ENCODE measurements at places on chromosomes 12 and 14.
A peak's percentile ranks its signal among the peaks of the same experiment; 100 is the strongest.

DNA sequence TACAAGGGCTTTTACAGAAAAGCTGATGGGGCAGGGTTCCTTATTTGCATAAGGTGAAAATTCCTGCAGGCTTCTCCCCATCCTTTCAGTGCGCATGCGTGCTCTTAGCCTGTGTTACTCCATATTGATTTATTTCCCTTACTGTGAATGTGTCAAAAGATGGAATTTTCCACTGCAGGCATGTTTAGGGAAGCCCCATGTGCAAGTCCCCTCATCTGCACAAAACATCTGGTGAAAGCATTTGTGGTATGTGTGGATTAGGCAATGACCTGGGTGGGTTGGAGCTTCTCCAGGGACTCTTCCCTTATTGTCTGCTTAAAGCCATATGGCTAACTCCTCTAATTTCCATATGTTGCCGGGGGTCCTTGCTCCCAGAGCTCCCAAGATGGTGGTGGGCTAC lies 912.7 kb upstream of the LRFN5 start:
- no peak for DNase-seq

DNA sequence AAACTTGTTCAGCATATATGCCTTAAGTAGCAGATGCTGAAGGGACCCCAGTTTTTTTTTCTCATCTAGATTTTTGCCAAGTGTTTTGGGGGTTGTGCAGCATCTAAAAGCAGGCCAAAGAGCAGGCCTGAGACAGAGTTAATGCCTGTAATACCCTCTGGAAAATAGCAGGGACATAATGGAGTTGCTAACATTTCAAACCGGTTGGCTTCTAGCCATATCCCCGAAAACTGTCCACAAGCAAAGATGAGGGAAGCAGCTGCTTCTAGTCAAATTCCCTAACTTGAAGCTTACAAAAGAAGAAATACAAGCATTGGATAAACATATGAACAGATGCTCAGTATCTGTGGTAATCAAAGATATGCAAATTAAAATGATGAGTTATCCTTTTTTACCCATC lies 52.1 kb upstream of the AEBP2 start:
- no peak for DNase-seq

DNA sequence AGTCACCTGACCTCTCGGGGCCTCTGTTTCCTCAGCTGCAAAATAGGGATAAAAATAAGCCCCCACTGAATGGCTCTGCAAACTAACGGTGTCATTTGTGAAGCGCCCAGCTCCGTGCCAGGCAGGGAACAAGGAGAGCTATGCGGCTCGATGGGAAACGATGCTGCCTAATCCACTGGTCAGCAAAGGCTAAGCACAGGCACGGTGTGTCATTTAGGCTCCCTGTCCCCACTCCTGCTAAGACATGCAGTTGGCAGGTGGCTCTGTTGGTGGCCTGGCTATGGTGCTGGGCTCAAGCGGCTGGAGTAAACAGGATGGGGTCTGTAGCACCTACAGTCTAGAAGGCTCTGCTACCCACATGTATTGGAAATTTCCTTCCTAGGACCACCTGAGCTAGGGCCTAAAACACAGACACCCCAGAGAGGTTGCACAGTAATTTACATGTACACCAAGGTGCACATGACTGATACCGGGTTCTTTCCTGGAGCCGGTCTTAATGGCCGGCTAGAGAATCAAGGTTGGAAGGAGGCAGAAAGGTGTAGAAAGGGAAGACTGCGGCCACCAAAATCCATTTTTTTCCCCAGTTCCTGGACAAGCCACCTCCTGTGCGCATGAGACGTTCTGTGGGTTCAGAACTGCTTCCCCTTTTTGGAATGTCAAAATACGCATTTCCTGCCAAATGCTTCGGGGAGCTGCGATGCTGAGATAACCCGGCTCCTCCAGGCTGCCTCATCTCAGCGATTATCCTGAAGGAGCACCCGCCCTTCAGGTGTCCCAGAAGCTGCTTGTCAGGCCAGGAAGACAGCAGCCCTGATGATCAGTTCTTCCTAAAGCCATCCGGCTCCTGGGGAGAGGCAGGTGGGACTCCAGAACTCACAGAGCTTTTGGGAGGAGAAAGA lies 1.0 kb downstream of the CACNA2D4 start:
- no peak for DNase-seq

- DNase-seq = no peak
These were observed 237.6 kb upstream of the AMIGO2 start for GRCh38 chr12:47317175-47317915.

- DNase-seq = peak; percentile 87
These were observed 180.6 kb downstream of the AKAP6 start for GRCh38 chr14:32509632-32510187.

DNA sequence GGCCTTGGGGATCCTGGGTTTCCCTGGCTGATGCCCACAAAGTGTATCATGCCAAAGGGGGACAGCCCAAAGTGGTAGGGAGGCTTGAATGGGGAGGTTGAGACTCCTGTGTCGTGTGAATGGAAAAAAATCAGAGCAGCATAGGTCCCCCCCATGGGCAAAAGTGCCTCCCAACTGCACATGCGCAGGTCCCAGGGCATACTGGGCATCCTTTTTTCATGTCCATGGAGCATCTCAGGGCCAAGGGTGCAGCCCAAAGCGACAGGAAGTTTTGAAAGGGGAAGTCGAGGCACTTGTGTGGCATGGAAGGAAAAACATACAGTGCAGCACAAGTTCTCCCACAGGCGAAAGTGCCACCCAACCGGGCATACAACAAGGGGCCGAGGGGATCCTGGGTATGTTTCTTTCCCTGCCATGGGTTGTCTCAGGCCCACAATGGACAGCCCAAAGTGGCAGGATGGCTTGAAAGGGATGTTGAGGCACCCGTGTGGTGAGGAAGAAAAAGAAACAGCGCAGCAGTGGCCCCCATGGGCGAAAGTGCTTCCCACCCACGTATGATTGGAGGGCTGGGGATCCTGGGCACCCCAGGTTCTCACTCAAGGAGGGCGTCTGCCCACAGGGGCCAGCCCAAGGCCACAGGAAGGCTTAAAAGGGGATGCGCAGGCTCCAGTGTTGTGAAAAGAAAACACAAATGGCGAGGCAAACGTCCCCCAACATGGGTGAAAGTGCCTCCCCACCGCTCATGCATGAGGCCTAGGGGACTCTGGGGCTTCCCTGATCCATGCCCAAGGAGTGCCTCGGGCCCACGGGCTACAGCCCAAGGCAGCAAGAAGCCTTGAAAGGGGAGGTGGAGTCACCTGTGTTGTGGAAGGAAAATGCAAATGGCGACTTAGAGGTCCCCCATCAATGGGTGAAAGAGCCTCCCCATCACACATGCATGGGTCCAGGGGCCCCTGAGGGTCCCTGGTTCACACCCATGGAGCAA lies 573.7 kb downstream of the ALG10 start:
- no peak for DNase-seq

GRCh38 chr12:4830556-4831210 lies 79.0 kb upstream of the KCNA1 start:
- no peak for DNase-seq

- DNase-seq = no peak
These were observed 132.4 kb upstream of the NEDD1 start for GRCh38 chr12:96774496-96775256.

GRCh38 chr12:93453633-93454032 lies 11.9 kb upstream of the UBE2N start:
- DNase-seq = no peak

DNA sequence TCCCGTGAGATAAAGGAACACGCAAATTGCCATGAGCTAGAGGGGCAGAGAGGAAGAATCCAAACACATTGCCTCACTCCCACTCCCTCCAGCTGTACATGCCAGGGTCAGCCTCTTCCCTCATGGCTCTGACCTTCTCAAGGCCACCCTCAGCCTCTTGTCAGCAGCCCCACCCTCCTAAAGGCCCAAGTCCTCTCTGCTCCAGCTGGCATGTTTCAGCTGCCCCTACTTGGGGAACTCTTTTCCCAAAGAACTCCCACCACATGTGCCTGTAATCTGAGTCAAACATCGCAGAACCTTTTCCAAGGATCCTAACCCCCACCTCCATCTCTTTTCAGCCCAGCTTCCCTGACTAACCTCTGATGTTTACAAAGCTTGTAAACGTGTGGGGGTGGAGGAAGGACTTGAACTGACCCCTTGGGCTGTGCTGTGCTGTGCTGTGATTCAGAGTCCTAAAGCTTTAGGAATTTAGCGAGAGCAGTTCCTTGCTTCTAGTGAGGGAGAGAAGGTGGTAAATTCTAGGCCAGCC lies 7.3 kb upstream of the CACNB3 start:
- no peak for DNase-seq

DNA sequence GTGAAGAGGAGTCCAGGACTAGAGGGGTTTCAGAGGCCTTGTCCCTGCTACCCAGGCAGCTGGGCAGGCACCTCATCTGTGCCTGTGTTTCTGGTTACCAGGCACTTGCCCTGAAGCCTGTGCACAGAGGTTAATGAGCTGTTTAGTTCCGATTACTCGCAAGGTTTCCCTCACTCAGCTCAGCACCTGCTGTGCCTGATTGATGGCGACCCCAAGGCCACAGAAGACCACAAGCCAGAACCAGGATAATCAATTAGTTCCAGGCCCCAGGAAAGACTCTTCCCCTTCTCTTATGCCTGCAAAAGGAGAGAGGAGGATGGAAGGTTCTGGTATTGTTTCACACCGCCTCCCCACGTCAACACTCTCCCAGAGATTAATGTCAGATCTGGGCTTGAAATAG lies 88.8 kb upstream of the NOS1 start:
- DNase-seq = no peak

- no peak for DNase-seq
These were observed 31.7 kb downstream of the ANO2 start for GRCh38 chr12:5913387-5913786.

DNA sequence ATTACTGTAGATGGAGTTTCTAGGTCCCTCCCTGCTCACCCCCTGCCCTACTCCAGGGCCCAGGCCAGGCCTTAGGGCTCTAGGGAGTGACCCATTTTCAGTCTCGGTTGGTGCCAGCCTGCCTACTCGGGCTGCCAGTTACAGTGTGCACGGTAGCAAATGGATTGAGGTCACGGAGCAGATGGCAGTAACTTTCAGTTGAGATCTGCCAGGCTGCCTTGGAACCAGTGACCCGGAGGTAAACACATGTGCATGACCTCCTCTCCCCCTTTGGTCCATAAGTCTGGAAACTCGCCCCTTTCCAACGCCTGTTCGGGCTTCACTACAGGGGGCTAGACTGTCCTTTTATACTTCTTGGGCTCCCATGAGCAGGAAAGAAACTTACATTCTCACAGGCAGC lies 139.7 kb upstream of the TBX3 start:
- no peak for DNase-seq

DNA sequence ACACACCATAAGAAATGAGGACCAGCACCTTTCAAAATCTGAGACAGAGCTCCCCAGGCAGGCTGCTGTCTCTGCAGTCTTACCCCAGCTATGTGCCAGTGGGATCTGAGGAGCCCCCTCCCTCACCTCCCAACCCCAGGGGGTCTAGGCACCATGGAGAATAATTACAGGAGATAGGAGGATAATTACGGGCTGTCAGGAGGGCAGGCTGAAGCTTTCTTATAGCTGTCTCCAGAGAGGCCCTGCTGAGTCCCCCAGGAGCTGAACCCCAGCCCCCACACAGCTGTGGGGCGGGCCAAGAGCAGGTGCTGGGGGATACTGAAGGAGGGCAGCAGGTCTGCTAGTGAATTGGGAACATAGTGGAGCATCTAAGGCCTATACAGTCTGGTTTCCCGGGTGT lies 6.8 kb downstream of the CPNE6 start:
- no peak for DNase-seq

DNA sequence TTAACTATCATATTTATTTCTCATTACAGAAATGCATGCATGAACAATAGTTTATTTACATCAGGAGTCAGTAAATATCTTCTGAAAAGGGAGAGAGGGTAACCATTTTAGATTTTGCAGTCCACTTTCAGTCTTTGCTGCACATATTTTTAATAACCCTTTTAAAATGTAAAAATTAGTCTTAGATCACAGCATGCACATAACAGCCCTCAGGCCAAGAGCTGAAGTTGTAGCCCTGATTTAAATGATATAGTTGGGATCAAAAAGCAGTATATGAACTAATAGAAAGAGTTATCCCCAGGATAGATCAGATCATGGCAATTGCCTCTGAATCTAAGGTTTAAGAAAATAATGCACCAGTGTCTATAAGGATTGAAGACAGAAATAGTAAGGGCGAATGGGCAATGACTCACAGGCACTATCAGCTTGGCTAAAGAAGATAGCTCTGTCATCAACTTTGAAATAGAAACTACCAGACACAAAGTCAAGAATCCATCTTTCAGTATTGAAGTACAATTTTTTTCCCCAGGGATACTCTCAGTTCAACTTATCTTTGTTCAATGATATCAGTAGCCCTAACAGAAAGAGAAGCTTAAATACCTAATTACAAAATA lies 13.1 kb upstream of the CLEC7A start:
- DNase-seq = no peak

DNA sequence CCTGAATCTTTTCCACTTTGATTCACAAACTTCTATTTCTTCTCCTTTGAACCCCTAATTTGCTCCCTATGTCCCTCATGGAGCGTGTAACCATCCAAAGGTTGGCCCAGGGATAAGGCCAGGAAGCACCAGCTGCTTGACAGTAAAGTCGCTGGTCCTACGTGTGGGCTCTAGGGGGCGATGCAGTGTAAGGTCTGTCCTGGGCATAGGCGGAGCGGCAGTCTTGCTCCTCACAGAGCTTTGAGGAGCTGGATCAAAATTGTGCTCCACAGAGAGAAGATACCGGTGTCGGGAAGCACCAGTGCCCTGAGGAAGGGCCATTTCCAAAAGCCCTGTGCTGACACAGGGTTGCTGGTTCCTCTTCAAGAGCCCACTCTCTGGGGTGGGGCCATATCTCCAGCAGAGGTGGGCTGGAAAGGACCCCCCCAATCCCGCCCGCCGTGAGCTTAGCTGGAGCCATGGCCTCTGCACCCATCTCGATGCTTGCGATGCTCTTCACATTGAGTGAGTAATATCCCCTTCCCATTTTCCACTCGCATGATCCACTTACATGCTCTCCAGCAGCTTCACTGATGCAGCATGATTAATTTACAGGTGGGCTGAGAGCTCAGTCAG lies 49.9 kb upstream of the OR4E1 start:
- DNase-seq = no peak

DNA sequence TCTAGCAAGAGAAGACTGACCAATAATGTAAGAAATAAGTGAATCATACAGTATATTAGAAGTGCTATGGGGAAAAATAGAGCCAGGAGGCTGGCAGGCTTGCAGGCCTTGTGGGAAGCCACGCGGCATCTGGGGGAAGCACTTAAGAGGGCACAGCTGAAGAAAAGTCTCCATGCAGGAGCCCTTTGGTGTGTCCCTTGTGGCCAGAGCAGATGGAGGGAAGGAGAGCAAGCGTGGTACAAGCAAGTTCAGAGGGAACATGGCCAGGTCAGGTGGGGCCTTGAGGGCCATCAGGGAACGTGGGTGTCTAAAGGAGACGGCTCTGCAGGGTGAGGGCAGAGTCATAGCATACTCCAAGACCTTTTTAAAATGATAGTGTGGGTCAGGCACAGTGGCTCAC lies 51.7 kb downstream of the LRRC74A start:
- DNase-seq = no peak

GRCh38 chr12:129750421-129750820 lies 153.4 kb downstream of the TMEM132D start:
- no peak for DNase-seq

DNA sequence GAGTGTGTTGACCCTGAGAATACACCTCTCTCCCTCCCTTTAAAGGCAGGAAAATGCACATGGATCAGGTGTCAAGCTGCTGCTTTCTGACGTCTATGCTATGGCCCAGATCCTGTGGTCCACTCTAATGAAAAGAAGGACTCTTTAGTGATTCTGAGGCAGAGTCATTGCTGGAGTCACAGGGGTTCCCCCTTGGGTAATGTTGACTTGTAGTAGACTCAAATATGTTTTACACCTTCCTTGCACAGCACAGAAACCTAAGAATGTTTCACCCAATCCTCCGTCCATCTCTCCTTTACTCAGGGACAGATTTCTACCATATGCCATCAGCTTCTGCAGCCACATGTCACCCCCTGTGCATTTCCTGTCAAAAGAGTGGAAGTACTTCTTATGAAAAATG lies 525.4 kb downstream of the TMEM121 start:
- DNase-seq = no peak
